ENCODE measurements at places on chromosomes 3 and 15.

DNA sequence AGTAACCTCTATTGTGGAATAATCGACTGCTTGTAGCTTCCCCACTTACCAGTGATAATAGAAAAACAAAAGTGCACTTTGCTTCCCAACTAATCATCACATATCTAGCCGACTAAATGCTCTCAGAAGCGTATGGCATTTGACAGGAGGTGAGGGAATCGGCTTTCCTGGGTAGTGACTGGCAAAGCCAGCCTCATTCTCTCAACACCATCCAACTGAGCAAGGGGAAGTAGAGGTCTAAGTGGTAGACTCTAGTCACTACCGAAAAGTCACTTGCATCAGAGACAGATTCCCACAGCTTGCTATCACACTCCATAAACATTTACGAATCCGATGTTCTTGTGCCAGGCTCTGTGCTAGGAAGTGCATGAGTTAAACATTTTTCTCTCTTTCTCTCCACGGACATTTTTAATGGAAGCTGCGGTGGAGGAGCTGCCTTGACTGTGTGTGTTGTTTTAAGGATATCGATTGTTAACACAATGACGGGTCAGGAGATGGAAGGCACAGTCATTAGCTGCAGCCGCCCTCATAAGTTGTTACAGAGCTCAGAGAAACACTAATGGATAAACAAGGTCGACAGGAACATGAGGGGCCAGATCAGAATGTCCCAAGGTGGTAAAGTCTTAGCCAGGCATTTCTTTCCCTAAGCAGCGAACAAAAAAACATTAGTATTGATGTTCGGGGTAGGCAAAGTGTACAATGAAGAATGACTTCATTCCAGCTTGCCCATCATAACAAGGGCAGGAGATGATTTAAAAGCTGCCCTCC, 11.9 kb downstream of the ZNF385D start:
- no peak for DNase-seq

GRCh38 chr3:73680391-73681095, 55.8 kb upstream of the PDZRN3 start:
- DNase-seq = no peak

DNA sequence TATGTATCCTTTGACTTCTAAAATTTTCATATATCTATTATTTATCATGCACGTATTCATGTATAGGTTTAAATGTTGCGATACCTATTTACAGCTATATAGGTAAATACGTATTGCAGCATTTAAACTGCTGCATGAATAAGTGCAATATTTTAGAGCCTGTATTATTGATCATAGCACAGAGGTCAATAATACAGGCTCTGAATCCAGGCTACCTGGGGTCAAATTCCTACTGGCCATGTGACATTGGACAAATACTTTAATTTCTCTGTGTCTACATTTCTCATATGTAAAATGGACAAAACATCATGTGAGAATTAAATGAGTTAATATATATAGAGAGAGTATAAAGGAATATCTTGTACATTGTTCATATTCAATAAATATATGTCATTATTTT, 352.9 kb upstream of the ROBO2 start:
- DNase-seq = no peak

- peak; percentile 35 for DNase-seq
Observed at GRCh38 chr3:13461169-13462124, 18.7 kb upstream of the HDAC11 start.

- DNase-seq = no peak
Observed at GRCh38 chr3:53803124-53803815, 42.9 kb downstream of the CHDH start.

DNA sequence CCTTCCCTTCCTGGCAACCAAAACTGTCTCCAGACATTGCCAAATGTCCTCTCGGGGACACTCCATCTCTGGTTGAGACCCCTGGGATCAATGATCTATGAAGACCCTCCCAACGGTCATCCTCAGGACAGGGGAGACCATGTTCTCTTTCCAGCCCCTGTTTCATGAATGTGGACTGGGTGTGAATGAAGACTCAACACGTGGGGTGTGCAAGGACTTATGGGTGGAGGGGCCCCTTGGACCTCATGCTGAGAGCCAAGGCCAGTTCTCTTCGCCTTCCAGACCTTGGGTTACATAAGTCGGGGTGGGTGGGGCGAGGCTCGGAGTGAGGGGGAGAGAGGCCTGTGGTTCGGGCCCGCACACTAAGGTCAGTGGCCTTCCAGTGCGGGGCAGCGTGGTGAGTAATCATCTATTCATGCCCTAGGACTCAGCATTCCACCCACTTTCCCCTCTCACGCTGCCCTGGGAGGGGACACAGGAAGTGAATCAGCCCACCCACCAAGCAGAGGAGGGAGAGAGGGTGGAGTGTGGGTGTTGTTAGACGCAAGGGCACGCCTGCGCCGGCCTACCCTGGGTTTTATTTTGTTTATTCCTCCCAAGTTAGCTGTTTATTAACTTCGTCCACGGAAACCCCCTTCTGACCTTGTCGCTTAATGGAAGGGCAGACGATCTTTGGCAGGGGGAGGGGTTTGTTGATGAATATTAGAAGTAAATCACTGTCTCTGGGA, 6.7 kb downstream of the PAQR5 start:
- DNase-seq = no peak

- DNase-seq = no peak
Observed at GRCh38 chr3:18723206-18723810, 298.2 kb upstream of the SATB1 start.

GRCh38 chr3:154081305-154081704, 39.9 kb upstream of the ARHGEF26 start:
- DNase-seq = no peak

DNA sequence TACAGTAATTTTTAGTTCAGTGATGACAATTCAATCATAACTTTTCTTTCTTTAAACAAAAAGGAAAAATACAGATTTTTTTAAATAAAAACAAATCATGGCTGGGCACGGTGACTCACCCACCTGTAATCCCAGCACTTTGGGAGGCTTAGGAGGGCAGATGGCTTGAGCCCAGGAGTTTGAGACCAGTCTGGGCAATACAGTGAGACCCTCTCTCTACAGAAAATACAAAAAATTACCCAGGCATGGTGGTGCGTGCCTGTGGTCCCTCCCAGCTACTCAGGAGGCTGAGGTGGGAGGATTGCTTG, 25.6 kb upstream of the ATG7 start:
- no peak for DNase-seq

GRCh38 chr3:106533093-106533787, 664.4 kb upstream of the CBLB start:
- DNase-seq = no peak

DNA sequence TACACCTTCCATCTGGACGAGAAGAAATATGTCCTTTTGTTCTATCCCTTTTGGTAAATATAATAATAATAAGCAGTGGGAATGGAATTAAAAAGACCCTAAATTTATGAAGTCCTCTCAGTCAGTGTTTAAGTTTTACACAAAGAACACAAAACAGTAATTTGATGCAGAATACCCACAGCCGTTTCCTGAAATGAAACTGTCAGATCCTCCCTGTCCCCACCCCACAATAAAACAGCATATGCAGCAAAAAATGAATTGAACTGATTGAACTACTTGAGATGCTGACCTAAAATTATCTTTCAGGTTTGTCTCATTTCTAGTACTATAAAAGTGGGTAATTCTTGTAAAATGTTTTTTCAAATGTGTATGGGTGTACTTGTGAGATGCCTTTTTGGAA, 2.2 kb upstream of the LRIG1 start:
- DNase-seq = no peak

DNA sequence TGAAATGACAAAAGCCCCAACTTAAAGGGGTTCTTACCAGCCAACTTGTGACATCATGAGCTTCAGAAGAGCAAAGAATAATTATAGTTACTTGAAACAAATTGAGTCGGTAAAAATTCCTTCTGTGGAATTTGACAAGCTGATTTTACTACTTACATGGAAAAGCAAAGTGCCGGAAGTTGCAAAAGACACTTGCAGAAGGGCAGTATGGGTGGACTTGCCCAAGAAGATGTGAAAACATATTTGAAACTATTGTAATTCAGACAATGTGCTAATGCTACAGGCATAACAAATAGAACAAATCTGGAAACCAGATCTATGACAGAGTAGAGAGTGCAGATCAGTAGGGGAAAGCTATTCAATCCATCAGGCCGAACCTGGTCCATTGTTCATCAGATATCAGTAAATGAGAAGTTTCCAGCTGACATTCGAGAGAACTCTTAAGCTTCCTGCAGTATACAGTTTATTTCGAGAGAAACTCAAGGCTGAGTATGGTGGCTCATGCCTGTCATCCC, 2.5 kb upstream of the KIF7 start:
- DNase-seq = no peak

DNA sequence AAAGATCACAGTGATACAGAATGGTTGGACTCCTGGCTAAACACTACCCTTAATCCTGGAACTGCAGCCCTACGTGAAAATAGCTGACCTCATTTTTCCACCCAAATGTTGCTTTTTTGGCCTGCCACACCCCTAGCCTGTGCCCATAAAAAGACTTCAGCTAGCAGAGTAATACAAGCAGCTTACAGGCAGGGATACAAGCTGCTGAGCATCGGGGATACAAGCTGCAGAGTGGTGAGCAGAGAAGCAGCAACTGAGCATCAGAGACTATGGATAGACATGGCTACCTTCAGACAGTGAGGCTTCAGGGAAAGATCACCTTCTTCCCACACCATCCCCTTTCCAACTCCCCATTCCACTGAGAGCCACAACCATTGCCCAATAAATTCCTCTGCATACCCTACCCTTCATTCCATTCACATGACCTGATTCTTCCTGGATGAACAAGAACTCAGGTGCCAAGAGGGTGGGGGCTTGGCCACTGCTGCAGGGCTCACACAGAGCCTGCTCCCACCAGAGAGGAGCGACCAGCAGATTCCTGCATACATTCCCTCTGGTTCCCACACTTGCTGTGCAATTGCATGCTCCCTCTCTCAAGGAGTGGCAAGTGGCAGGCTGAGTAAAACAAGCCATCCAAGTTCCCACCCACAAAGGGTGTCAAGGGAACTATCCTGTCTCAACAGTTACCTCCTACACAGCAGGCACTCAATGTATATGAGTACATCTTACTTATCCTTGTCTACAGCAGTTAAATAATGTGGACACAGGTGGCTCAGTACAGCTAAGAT, 217.5 kb downstream of the ALCAM start:
- DNase-seq = no peak

GRCh38 chr15:26453914-26454313, 319.0 kb downstream of the GABRB3 start:
- no peak for DNase-seq

DNA sequence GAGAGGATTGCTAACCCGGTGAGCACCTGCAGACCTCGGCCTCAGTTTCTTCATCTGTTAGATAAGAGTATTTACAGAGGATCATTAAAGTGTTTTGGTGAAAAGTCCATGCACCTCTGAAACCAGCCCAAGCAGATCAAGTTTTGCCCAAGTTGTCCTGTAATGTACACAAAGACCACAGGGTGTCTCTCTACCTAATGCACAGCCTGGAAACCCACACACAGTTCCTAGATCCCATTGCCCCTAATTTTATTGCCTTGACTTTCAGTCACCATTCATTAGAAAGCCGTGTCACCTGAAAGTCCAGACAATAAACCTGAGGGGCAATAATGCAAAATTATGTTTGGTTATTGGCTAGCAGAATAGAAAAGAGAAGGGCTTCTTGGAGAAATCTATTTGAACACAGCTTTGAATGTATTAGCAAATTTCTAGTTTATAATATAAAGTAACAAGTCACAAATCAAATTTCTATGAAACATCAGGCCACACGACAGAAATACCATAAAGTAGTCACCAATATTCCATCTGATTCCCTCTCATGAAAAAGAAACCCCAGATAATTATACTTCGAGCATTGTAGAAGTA, 161.3 kb upstream of the SLC2A2 start:
- DNase-seq = no peak

Measured in stimulated activated CD4-positive, alpha-beta T cell treated with anti-CD3 and anti-CD28 coated beads, Interleukin-1b, Interleukin-23, amount 100 ng/mL, for 1 hour (primary cell).